H9 (cell line): ENCODE measurements at places on chromosomes 4 and X. TPM values are rescaled to one million over a fixed set of nuclear protein-coding genes. Genes with fewer than 3 reads are reported as not detected.
A peak's percentile ranks its signal among the peaks of the same experiment; 100 is the strongest.

- DNase-seq, result peak; percentile 65
- no peak overlapping the region for H3K4me3 ChIP-seq
Observed at GRCh38 chr4:183471946-183472708, 27.7 kb downstream of the CDKN2AIP start.

- H3K27ac ChIP-seq, result no peak overlapping the region
- no peaks in the 10 kb centered on the region; the same call in 1 of the 2 replicates for H3K36me3 ChIP-seq
- H3K4me3 ChIP-seq, result no peak overlapping the region
- H3K4me1 ChIP-seq, result no peaks in the 10 kb centered on the region
- DNase-seq, result peak; percentile 33
Observed at GRCh38 chrX:19156186-19156585, 33.9 kb upstream of the ADGRG2 start.

TRIML2 gene
- total RNA-seq, result 102 and 107 TPM in 2 replicates

- DNase-seq, result peak; percentile 69
- H3K27ac ChIP-seq, result no peak overlapping the region
- H3K27me3 ChIP-seq, result no peaks in the 10 kb centered on the region
- H3K4me1 ChIP-seq, result no peaks in the 10 kb centered on the region
Observed at GRCh38 chr4:64538219-64538618, 129.0 kb upstream of the TECRL start.

GRCh38 chr4:957581-958313, 15.6 kb downstream of the DGKQ start:
- DNase-seq, result no peak
- H3K27ac ChIP-seq, result no peak overlapping the region
- H3K36me3 ChIP-seq, result no peaks in the 10 kb centered on the region
- H3K4me3 ChIP-seq, result no peak overlapping the region

DTHD1 gene
- not detected in 2 replicates for total RNA-seq

- peaks cover 2% of the 10 kb centered on the region; the same call in 2 of the 3 replicates for H3K36me3 ChIP-seq
- no peak overlapping the region for H3K27ac ChIP-seq
- DNase-seq, result no peak
Observed at GRCh38 chr4:3642056-3642630, 109.9 kb upstream of the LRPAP1 start.

CFP gene
- total RNA-seq, result 2.3 and 2.8 TPM in 2 replicates

CDS1 gene
- 7.5 TPM in 2 replicates for total RNA-seq

- peak; percentile 45 for DNase-seq
- H3K36me3 ChIP-seq, result no peaks in the 10 kb centered on the region
- H3K27ac ChIP-seq, result no peak overlapping the region
- H3K4me1 ChIP-seq, result peaks cover 7% of the 10 kb centered on the region; the same call in 1 of the 2 replicates
Observed at GRCh38 chr4:25029479-25030276, 1.1 kb downstream of the LGI2 start.

DNA sequence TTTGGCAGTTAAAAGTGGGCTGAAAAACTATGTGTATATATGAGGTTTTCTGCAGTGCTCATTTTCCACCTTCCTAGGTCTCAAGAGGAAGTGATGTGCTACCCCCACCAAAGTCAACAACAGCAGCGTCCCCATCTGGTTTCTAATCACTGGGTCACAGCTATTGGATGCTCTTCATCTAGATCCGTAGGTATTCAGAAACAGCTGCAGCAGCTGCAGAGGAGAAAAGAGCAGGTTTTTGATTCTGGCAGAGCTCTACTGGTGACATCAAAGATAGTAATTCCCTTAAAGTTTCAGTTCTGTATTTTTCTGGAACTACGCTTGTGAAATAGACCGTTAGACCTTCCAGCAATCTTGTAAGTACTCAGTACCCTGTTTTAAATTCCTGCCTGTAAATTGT, 5.8 kb upstream of the GUCY2F start:
- no peak for DNase-seq
- H3K36me3 ChIP-seq, result no peaks in the 10 kb centered on the region
- H3K4me1 ChIP-seq, result peaks cover 2% of the 10 kb centered on the region; the same call in 1 of the 2 replicates
- no peaks in the 10 kb centered on the region for H3K27me3 ChIP-seq

GRCh38 chr4:11976726-11977263, 548.1 kb upstream of the HS3ST1 start:
- no peak overlapping the region for H3K4me3 ChIP-seq
- H3K27ac ChIP-seq, result no peak overlapping the region
- H3K36me3 ChIP-seq, result no peaks in the 10 kb centered on the region
